ENCODE measurements at places on chromosomes 3 and 15.
A peak's percentile ranks its signal among the peaks of the same experiment; 100 is the strongest.

- no peak for DNase-seq
These were observed 85.3 kb downstream of the LRRK1 start for GRCh38 chr15:101004500-101004899.

DNA sequence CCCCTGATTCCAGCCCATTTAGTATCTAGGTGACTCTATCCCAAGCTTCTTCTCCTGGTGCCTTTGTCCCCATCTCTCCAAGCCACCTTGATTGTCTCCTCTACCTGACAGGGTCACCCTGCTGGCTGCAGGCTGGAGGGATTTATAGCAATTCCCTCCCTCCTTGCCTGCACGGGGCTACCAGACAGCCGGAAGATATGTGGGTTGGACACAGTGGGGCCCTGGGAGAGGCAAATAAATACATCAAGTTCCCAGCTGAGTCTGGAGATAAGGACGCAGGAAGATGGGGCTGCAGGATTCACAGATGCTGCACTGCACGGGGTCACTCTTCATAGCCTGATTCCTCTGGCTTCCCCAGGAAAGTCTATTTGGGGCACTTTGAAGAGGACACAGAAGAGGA is 9.3 kb upstream of the ISLR2 start:
- DNase-seq, result no peak

DNA sequence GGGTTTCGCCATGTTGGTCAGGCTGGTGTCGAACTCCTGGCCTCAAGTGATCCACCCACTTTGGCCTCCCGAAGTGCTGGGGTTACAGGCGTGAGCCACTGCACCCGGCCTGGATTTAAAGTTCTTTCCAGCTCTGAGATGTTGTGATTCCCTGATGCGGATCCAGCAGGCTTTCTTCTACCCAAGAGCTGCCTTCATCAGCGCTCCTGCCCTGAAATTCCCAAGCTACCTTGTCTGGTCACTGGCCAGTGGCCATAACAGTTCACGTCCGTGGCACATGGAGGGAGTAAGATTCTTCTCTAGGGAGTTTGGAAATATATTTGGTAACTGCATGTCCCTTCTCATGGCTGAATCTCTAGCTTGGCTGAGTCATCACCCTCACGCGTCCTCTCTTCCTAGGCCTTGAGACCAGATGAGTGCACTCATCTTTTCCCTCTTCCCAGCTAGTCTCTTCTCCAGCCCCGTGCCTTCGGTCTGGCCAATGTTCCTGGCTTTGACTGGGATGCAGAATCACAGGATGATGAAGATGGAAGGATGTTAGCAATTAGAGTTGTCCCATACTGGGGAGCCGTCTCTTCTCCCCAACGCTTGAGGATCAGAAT is 29.8 kb upstream of the APOD start:
- no peak for DNase-seq

DNA sequence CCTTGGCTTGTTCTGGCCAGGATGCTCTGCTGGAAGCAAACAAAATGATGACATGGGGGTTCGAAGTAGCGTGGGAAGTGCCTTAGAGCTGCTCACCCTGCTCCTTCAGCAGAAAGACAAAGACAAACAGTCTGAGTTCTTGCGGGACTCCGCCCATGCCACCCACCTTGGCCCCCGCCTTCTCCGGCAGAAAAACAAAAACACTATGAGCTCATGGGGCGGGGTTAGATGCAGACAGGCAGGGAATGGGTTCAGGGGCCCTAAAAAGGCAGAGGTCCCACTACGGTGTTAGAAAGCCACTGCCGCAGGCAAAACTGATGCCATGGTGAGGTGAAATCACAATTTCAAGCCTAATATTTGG is 9.7 kb upstream of the NCKIPSD start:
- DNase-seq, result no peak

DNA sequence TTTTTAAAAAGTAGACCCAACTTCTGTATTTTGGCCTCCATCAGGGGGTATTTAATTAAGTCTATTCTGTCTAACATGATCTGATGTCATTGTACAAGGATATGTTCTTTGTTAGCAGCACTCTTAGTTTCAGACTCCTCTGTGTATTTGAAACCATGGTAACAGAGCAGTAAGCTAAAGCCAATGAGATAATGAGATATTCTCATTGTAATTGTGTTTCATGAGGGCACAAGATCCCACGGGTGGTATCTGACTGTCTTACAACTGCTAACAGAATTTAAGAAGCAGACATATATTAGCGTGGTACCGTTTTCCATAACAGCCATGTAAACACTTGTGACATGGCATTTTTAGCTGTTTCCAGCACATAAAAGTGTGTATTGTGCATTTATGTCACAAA is 251.2 kb upstream of the VEPH1 start:
- no peak for DNase-seq

DNA sequence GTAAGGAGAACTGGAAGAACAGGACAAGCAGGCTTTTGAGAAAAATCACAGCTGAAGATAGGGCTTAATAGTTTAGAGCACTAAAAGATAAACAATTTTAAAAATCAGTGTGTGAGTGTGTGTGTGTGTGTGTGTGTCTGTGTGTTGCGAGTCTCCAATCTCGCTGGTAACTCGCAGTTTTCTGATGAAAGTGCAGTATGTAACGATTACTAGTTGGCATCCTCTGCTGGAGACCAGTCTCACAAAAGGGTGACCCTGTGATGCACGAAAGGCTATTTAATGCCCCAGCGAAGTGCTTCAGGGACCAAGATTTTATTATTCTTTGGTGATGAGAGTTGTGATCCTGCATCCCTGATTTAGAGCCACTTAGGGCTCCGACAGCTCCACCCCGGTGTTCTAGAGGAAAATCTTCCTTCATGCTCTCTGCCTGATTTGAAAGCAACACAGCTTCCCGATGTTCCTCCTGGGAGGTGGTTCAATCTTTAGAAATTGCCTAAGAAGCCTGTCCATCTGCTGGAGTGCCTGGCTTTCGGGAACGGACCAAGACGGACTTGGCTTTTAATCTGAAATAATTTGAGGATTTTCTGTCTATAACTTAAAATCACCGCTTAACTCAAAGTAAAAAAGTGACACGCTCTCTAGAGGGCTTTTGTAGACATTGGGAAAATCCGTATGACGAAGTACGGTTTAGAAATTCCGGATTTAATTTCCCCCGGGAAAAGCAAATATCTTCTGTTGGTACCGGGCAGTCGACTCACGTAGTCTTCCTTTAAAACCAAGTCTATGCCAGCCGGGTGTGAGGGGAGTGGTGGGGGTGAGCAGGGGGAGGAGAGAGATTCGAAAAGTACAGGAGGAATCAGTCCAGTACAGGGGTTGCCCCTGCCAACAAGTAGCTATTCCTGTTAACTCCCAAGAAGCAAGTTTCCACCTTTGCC is 1.1 kb upstream of the ALCAM start:
- DNase-seq, result no peak

DNA sequence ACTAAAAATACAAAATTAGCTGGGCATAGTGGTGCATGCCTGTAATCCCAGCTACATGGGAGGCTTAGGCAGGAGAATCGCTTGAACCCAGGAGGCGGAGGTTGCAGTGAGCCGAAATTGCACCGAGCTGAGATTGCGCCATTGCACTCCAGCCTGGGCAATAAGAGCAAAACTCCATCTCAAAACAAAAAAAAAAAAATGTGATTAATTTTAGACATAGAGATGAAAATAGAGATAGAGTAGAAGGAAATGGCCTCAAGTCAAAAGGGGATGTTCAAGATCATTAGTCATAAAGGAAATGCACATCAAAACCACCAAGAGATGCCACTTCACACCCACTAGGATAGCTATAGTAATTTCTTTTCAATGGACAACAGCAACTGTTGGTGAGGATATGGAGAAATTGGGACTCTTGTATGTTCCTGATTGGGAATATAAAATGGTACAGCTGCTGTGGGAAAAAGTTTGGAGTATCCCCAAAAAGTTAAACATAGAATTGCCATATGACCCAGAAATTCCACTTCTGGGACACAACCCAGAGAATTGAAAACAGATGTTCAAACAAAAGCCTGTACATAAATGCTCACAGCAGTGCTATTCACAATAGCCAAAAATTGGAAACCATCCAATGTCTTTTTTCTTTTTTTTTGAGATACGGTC is 55.4 kb downstream of the ABHD2 start:
- DNase-seq, result no peak

DNA sequence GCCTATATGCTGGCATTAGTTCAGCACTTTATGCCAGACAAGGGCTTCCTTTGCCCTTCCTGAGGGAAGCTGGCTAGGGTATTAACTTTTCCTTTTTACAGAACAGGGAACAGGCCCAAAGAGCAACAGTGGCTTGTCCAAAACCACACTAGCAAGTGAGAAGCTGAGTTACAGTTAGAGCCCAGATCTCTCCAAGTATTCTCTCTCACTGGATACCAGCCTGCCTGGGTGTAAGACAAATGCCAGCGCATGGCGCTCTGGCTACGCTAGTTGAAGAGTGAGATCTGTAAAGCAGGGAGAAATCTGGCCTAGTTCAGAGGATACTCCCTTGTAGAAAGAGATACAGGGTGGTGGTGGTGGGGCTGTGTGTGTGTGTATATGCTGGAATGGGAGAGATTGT is 38.4 kb downstream of the RAB11A start:
- DNase-seq, result no peak

- no peak for DNase-seq
These were observed 256.2 kb upstream of the IL12A start for GRCh38 chr3:159732172-159733111.

DNA sequence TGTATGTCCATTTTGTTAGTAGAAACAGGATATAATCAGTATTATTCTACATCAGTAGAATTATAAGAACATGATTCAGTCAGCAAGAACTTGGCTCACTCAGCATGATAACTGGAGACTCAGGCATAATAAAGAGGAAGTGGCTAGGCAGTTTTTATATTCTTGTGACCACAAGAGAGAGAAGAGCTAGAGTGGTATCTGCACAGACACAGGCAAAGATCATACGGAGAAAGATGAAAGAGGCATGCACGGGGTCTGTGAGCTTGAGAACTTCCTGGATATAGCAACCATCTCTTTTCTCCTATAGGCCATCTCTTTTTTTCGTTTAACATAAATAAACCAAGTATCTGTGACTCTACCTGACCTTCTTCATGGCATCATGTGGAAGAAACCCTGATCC is 46.8 kb downstream of the MYO5A start:
- no peak for DNase-seq

DNA sequence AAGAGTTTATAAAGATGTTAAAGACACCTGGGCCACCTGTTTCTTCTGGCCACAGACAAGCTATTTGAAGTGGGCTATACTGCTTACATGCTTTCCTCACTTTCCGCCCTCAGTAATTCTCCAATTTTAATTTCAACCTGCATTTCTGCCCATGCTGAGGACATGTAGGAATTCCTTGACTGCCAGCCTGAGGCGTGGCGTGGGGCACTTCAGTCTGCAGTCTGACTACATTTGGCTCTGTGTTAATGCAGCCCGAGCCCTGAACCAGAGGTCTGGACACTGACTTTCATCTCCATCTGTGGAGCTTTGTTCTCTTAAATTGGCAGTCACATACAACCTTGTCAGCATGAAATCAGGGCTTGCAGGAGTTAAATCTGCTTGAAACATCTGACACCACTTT is 8.5 kb downstream of the UQCC5 start:
- no peak for DNase-seq

- no peak for DNase-seq
These were observed 6.6 kb downstream of the ARID3B start for GRCh38 chr15:74547616-74548015.

- DNase-seq, result no peak
These were observed 100.7 kb downstream of the SMARCC1 start for GRCh38 chr3:47681016-47681415.

DNA sequence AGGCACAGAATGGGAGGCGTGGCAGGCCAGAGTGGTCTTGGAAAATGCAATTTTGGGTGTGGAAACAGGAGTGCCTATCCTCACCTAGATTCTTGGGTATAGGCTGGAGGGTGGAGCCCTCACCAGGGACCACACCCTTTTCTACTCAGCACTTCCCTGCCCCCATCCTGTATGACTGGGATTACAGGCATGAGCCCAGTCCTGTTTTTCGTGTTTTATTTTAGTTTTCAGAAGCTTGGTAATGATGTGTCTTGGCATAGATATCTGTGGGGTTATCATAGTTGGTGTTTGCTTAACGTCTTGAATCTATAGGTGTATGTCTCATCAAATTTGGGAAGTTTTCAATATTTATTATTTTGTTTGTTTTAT is 248.7 kb upstream of the CBLB start:
- no peak for DNase-seq

GRCh38 chr3:144036498-144036897 is 64.9 kb downstream of the DIPK2A start:
- no peak for DNase-seq

DNA sequence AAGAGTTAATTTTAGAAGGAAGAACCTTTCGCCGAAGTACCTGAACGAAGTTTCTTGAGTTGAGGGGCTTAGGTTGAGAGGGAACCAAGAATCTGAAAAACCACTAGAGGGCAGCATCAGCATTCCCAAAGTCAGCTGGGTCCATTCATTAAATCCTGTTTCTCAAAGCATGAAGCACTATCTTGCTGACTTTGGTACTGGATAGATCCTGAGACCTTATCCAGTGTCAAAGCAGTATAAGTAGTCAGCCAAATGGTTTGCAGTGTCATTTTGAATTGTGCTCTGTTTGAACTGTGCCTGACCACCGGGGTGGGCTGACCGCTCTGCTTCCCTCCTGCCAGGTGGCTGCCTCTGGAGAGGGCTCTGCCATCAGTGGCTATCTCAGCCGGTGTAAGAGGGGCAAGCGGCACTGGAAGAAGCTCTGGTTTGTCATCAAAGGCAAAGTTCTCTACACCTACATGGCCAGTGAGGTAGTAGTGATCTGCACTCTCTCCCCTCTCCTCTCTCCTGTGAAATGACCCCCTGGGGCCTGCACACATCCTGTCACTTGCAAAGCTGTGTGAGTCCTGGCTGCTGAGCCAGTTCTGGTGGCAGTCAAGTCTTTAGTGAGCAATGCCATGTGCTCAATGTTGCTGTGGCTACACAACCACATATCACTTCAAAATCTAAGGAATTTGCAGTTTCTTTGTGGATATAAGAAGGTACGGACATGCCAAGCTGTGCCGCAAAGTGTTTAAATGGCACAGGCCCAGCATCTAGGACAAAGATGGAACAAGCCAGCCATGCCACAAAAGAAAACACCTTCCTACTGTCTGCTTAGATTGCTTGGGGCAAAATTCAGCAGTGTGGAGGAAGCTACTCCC is 21.4 kb upstream of the NR2C2 start:
- no peak for DNase-seq

GRCh38 chr15:48433226-48433886 is 102.1 kb downstream of the DUT start:
- peak; percentile 2 for DNase-seq

GRCh38 chr3:114974387-114974786 is 172.7 kb downstream of the ZBTB20 start:
- no peak for DNase-seq

GRCh38 chr3:123296261-123296660 is 94.5 kb downstream of the SEC22A start:
- no peak for DNase-seq

Data from stimulated activated CD8-positive, alpha-beta memory T cell treated with anti-CD3 and anti-CD28 coated beads, Interleukin-2, amount 100 ng/mL, for 48 hours (primary cell).